ENCODE measurements at places on chromosomes 3 and 15.

- H3K4me3 ChIP-seq: no peak overlapping the region
- no peaks in the 10 kb centered on the region for H3K36me3 ChIP-seq
- H3K27ac ChIP-seq: no peak overlapping the region
- no peaks in the 10 kb centered on the region for H3K27me3 ChIP-seq
- H3K4me1 ChIP-seq: no peaks in the 10 kb centered on the region
These were observed 339.8 kb upstream of the WNT5A start for GRCh38 chr3:55826731-55827496.

GRCh38 chr3:146929696-146930095, 324.6 kb upstream of the PLSCR5 start:
- DNase-seq: no peak
- no peak overlapping the region for H3K4me3 ChIP-seq

DNA sequence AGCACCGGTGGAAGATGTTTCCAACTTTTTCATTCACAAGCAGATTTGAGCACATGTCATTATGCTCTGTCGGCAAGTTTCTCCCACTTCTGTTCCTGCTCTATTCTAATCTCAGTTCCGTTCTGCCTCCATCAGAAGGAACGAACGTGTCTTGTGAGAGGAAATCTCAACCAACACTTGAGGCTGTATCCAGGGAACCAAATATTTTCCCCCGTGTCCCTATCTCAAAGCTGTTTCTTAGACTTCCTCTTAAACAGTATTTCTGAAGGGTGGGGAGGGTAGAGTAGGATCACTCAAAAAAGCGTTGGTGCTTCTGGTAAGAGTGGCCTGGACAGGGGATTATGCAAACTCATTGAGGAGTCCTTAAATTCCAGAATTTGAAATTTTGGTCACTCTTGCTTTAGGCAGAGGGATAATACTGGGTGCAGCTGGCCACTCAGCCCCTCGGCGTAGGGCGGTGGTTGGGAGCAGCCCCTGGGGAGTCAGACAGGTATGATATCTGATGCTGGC, 54.9 kb downstream of the FRMD4B start:
- H3K4me1 ChIP-seq: no peaks in the 10 kb centered on the region
- no peak for DNase-seq
- H3K27ac ChIP-seq: no peak overlapping the region
- no peaks in the 10 kb centered on the region for H3K27me3 ChIP-seq

DNA sequence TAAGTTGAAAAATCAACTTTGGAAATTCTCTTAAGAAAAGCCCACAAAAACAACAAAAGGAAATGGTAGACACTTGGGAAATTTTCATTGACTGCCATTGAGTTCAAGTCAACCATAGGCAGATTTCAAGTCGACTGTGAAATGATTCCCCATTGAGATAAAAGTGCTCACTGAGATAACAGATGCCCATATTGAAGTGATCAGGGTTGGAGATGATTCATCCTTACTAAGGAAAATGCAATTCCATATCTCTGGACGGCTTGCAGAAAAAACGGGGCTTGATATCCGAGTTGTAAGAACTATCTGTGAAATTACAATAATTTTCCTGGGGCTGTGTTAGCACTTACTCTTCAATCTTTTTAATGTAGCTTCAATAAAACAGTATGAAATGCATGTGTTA, 373.1 kb upstream of the THRB start:
- no peaks in the 10 kb centered on the region for H3K36me3 ChIP-seq
- no peaks in the 10 kb centered on the region for H3K4me1 ChIP-seq
- no peaks in the 10 kb centered on the region for H3K27me3 ChIP-seq
- DNase-seq: no peak
- no peak overlapping the region for H3K4me3 ChIP-seq

Data from iPS DF 6.9 (cell line).